ENCODE measurements at places on chromosomes 6 and 20. TPM values are rescaled to one million over a fixed set of nuclear protein-coding genes. Genes with fewer than 3 reads are reported as not detected.

- DNase-seq: no peak
Observed at GRCh38 chr20:46802722-46803121, 91.9 kb upstream of the EYA2 start.

DNA sequence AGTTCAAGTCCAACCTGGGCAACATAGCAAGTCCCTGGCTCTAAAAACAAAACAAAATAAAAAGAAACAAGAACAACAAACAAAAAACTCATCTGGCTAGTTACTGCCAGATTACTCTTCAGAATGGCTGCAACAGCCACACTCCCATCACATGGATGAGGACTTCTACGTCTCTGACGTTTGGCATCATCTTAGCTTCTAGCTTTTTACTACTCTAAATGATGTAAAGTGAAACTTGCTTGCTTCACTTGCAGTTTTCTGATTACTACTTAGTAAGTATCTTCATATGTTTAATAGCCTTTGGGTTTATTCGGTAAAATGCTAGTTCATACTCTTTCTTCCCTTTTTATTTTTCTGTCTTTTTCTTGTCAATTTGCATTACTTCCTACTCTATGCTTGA lies 161.1 kb upstream of the CARMIL1 start:
- no peak for DNase-seq

CAPN11 gene
- 0.30 TPM for total RNA-seq

ZSCAN12 gene
- 5.7 TPM for total RNA-seq

DNA sequence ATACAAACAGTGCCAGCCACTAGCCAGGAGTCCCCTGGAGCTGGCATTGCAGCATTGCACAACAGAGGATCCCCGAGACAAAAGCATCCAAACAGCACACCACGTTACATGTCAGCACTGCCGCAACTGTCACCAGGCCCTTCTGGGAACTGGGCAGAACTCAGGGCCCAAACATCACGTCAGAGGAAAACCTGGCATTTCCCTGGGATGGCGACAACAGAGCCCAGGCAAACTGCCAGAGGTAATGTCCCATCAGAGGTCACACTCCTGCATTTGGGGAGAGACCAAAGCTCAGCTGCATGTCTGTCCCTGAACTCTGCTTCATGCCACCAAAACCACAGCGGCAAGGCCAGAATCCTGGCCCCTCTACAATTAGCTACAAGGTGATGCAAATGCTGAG lies 36.3 kb downstream of the PPP1R3G start:
- no peak for DNase-seq

CCM2L gene
- not detected for total RNA-seq

DNA sequence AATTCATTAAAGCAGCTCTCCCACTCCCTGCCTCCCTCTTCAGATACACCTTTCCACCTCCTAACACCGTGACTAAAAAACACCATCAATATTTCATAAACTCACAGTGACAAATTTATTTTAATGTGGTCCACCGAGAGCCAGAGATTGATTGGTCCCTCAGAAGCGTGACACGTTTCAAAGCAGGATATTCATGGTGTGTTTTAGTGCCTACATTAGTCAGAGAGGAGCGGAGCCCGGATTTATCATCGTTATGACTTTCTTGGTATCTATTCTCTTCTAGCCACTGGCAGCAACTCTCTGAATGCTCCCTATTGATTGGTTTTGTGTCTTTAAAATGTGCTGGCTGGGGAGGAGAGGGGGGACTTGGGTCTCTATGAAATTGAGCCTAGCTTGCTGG lies 265.3 kb downstream of the DHX35 start:
- no peak for DNase-seq

GATA5 gene
- total RNA-seq: not detected

STMND1 gene
- not detected for total RNA-seq

OR2H2 gene
- total RNA-seq: not detected

DNA sequence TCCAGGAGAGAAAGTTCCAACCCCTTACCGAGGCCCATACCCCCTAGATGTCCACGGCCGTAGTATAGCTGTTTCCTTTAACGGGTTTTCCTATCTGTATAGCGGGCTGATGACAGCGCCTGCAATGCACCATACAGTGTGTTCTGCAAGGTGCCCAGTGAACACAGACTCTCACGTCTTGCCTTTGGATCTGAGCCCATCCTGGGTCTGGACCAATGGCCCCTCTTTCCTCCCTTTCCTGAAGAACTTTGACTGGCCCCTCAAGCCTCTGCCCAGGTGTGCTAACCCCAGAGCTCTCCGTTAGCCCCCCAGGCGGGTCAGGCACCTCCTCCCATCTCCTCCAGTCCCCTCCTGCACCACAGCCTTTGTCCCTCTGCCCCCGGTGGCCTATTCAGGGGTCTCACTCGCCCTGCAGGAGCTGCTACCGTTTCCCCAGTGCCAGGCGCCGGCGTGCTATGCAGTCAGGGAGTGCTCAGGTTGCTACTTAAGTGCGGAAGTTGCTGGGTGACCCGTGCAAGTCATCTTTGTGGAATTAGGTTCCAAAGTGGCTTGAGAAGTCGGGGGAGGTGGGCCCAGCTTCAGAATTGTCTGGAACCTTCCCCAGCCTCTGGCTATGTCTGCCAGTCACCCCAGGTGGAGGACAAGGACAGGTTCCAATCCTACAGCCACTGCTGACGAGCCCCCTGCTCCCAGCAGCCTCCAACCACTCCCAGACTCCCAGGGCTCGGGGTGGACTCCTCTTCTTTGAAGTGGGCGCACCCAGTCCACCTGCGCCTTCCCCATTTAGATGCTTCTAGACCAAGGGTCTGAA lies 35.0 kb upstream of the ZBP1 start:
- DNase-seq: no peak

All from activated T-helper 2 cell treated with anti-CD3 and anti-CD28 coated beads, Interferon-gamma antibody, Interleukin-2, Interleukin-4, amounts not matched to agents 10 μg/mL and 5 μg/mL and 100 μg/mL, durations not matched to agents 14 hours and 24 hours and 36 hours (primary cell).